ENCODE measurements at places on chromosomes 13 and 19.

GRCh38 chr19:2820112-2820702 lies 539 bp downstream of the ZNF554 start:
- peak; percentile 27 for DNase-seq

GRCh38 chr19:14166999-14167575 lies 30.7 kb upstream of the ASF1B start:
- DNase-seq = no peak

GRCh38 chr19:12156223-12157058 lies at the start of gene ZNF625:
TSS of gene ZNF625 (minus strand) at chr19:12156734. CDS start at chr19:12156558, 176 bp downstream.
- peak; percentile 86 for DNase-seq

DNA sequence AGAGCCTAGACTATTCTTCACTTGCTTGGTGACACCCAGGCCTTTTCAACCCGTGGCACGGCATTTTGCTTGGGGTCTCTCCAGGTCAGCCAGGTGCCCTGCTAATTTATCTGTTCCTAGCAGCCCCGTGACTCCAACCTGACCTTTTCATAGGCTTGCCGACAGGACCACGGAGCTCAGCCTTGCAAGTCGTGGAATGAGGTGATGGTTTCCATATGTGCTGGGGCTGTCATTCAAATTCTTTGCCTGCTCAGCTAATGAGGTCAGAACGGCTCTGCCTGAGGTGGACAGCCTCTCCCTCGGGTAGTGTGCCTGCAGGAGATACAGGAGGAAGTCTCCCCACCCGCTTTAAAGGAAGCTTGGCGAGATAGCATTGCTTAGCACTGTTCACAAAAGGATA lies 61.0 kb downstream of the SHISA2 start:
- DNase-seq = no peak

- DNase-seq = peak; percentile 75
These were observed 12.2 kb upstream of the RELB start for GRCh38 chr19:44988896-44989556.

Measured in endothelial cell (in vitro differentiated cells).